ENCODE measurements at places on chromosomes 12 and 14.
A peak's percentile ranks its signal among the peaks of the same experiment; 100 is the strongest.

DNA sequence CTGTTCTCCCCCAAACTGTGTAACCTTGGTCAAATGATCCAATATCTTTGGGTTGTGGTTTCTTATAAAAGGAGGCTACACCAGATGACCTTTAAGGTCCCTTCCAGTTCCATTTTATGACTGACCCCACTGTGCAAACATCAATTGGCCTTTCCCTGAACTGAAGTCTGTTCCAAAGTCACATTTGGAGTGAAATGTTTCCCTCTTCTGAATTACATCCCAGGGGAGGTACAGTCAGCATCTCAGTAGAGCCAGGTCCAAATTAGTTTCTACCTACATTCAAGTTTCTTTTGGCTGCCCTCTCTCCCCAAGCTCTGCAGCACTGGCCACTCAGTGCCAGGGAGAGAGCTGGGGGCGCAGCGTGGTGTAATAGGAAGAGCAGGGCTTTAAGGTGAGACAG, 34.4 kb downstream of the LIMA1 start:
- no peak for DNase-seq

- peak; percentile 60 for DNase-seq
Observed at GRCh38 chr12:546920-547845, 87.4 kb downstream of the B4GALNT3 start.

GRCh38 chr12:130970165-130970907, 16.6 kb downstream of the ADGRD1 start:
- no peak for DNase-seq

GRCh38 chr14:39474416-39474911, 42.2 kb upstream of the FBXO33 start:
- no peak for DNase-seq

GRCh38 chr12:46663318-46663717, 162.5 kb downstream of the SLC38A4 start:
- no peak for DNase-seq

- DNase-seq: no peak
Observed at GRCh38 chr14:32635061-32635719, 303.5 kb upstream of the NPAS3 start.
